ENCODE measurements at places on chromosomes 16 and 17.

- DNase-seq = no peak
Measured at GRCh38 chr17:18205861-18206260, 19.6 kb upstream of the LLGL1 start.

GRCh38 chr17:1203111-1203966, 23.6 kb upstream of the ABR start:
- DNase-seq = no peak

- no peak for DNase-seq
Measured at GRCh38 chr17:35731917-35732805, 722 bp downstream of the RASL10B start.

- no peak for DNase-seq
Measured at GRCh38 chr17:43999024-43999423, 5.4 kb upstream of the NAGS start.

DNA sequence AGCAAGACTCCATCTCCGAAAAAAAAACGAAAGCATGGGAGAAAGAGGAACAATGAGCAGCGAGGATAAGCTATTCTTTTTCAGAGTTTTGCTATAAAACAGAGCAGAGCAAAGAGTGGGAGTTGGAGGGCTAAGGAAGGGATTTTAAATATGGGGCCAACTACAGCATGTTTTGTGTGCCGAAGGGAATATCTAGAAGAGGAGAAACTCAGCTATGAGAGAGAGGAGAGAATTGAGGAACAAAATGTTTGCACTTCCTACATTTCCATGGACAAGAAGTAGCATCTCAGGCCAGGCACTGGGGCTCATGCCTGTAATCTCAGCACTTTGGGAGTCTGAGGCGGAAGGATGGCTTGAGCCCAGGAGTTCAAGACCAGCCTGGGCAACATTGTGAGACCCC, 13.1 kb upstream of the GRB2 start:
- no peak for DNase-seq

- no peak for DNase-seq
Measured at GRCh38 chr16:68246666-68247065, 1.5 kb downstream of the PLA2G15 start.

GRCh38 chr17:6756425-6757031, 682 bp downstream of the XAF1 start:
- no peak for DNase-seq

DNA sequence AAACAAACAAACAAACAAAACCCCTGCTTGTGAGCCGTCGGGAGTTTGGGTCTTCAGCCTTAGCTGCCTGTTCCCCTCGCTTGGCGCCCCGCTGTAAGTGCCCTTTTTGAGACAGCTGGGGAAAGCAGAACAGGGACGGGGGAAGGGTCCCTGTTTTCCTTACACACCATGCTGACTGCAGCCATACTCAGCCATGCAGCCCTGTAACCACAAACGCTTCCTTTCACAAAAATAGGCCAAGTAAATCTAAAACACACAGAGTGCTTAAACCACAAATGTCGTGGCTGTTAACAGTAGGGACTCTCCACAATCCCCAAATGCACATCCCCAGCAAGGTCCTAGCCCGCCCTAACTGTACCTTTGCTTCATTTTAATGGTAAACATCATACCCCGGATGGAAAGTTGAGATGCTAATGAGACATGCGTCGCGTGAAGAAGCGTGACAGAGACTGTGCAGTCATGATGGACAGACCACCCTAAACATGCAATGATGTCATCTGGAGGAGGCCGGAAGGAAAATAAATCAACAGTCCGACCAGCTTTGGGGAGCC, 129.9 kb downstream of the MGAT5B start:
- peak; percentile 15 for DNase-seq

DNA sequence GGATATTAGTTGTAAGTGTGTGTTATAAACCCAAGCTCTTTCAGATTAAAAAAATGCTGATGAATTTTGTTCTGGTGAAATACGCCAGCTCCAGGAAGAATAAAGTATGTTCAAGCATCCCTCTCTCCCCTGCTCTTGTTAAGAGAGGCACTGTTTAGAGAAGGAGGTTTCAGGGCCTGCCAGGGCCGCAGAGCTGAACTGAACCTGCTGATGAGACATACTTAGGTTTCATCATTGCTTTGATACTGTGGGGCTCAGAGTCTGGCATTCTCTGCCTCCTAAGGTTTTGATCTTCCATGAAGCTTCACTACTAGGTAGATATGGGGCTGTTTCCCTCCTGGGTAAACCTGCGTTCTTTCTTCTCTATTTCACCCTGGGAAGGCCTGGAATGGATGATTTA, 175.3 kb upstream of the FAM20A start:
- no peak for DNase-seq

DNA sequence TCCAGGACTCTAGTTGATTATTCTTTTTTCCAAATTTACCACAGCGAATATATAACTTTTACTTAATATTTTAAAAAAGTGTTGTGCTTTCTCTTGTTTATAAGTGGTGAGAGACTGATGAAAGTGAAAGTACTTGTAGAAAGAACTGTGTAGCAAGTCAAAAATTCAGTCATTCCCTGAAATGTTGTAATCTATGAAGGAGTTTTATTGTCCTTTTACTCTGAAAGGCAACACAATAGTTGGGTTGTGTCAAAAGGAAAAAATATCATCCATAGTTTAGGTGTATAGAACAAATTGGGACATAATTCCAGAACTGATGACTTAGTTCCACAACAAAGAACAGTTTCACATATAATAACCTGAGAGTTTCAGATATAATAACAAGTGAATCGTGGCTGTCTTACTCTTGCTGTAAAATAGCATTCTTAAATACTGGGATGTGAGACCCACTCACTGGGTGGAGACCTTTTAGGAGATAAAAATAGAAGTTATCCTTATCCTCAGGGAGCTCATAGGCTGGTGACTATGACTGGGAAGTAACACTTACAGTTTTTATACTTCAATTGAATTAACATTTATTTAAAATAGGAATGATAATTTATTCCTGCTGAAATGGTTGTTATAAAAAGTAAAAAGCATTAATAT, 20.6 kb downstream of the CYB5B start:
- no peak for DNase-seq

DNA sequence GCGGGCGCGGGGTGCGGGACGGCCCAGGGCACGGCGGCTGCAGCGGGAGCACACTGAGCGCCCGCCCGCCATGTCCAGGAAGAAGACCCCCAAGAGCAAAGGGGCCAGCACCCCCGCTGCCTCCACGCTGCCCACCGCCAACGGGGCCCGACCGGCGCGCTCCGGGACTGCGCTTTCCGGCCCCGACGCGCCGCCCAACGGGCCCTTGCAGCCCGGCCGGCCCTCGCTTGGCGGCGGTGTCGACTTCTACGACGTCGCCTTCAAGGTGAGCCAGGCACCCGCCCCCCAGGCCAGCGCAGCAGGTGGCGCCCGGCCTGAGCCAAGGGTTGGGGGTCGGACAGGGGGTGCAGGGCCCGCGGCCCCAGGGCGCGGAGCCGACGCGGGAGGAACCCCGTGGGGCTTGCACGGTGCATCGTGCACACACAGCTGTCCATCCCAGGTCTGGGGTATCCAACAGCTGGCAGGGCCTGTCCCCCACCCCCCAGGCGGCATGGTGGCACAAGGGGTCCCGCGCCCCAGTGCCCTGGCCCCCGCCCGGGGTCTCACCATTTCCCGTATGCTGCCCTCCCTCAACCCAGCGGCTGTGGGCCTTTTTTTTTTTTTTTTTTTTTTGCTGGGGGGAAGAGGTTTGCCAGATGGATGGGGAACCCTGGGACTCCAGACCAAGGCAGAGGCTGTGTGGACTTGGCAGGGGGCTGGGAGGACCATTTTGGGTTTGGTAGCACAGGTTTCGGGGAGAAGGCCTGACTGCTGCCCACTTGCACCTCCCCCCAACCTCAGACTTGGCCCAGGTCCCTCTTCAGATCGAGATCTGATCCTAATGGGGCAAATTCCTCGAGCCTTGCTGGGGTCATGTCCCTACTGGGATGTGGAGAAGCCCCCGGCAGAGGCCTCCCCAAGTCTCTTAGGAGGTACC, 547 bp downstream of the RAB26 start:
- no peak for DNase-seq

GRCh38 chr17:8341456-8341855, 1.8 kb downstream of the ODF4 start:
- DNase-seq = no peak

DNA sequence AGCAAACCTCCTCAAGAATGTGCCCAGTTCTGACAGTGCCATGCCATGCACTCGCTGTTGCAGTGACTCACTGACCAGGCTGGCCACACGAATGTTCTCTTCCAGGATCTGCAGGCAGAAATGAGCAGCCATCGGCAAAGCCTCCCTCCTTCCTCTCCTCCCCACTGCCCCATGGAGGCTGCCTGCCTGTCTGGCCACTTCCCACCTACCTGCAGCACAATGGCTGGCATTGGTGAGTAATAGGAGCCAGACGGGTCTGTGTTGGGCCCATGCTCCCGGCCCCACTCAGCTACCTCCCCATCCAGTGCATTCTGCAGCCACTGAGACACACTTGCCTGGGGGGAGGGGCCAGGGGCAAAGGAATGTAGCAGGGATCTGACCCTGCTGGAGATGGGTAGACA, 2.8 kb upstream of the MATCAP1 start:
- no peak for DNase-seq

DNA sequence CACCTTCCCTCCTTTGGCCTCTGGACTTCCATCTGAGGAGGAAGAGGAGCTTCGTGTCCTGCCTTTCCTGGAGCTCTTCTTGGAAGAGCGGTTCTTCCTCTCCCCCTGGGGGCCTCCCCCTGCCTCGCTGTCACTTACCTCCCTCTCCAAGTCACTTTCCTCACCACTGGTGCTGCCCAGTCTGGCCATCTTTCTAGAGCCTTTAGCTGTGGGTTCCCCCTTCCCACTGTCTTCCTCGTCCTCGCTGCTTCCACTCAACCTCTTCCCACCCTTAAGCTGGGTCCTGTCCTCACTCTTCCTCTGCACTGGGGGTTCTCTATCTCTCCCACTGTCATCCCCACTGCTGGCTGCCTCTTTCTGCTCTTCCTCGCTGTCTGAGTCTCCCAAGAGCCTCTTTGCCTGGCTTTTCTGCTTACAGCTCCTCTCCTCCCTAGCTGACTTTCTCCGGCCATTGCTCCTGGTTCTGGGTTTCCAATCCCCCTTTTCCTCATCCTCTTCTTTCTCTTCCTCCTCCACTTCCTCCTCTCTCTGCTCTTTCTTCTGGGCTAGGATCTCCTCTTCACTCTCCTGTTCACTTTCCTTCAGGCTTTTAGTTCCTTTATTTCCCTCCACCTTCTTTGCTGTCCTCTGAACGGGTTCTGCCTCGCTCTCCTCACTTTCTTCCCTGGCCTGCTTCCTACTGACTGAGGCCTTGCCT, 1.4 kb downstream of the HIRIP3 start:
- no peak for DNase-seq

GRCh38 chr16:61654962-61655361, 381.3 kb downstream of the CDH8 start:
- DNase-seq = no peak

DNA sequence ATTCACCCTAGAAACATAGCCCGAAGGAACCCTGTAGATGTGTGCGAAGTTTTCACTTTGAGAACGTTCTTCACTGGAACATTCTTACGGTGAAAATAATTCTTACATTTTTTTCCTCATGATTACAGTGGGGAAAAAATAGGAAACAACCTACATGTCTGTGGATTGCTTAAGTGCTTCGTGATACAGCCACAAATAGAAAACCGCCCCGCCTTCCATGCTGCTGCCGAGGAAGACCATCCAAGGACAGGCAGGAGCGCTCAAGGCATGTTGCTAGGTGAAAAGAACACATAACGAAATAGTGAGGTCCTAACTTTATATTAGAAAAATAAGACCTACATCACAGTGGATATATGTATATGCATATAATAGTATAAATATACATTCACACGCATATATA, 78.8 kb downstream of the BMERB1 start:
- DNase-seq = no peak

GRCh38 chr17:74016461-74016860, 187.0 kb upstream of the RPL38 start:
- no peak for DNase-seq

GRCh38 chr16:56607109-56607618, 1.2 kb upstream of the MT2A start:
- no peak for DNase-seq

GRCh38 chr17:81489998-81490992, 22.3 kb downstream of the ACTG1 start:
- no peak for DNase-seq

GRCh38 chr17:34173241-34173640, 81.8 kb upstream of the CCL2 start:
- no peak for DNase-seq

- no peak for DNase-seq
Measured at GRCh38 chr16:35792516-35793285, 2333.3 kb downstream of the TP53TG3F start.

DNA sequence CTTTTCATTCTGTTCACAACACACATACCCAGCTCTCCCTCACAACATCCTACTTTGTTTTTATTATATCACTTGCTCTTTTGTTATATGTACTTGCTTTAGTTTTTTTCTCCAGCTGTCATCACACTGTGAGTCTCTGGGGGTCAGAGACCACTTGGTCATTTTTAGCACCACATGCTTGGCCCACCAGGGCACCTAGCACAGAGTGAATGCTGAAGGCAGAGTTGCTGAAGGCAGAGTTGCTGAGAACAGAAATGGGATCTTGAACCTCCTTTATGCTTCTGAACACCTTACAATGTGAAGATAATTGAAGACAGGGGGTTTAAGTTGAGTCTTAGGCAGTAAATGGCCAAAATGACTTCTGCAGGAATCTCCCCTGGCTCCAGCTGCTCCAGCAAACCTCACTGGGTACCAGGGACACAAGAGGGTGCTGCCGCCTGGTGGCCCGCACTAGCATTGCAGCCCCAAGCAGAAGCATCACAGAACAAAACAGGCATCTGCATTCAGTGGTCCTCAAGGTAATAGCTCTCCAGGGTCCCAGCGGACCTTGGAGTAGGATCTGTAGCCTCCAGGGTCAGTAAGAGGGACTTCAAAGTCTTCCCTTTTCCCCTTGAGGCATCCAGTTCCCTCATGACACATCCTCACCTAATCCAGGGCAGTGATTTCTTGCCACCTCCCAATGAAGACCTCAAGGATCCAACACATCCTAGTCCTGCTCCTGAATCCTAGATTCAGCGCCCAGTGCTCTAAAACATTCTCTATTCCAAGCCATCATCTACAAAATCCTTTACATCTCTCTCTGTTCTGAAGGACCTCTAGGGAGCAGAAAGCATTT, 1972.6 kb downstream of the TP53TG3F start:
- no peak for DNase-seq

DNA sequence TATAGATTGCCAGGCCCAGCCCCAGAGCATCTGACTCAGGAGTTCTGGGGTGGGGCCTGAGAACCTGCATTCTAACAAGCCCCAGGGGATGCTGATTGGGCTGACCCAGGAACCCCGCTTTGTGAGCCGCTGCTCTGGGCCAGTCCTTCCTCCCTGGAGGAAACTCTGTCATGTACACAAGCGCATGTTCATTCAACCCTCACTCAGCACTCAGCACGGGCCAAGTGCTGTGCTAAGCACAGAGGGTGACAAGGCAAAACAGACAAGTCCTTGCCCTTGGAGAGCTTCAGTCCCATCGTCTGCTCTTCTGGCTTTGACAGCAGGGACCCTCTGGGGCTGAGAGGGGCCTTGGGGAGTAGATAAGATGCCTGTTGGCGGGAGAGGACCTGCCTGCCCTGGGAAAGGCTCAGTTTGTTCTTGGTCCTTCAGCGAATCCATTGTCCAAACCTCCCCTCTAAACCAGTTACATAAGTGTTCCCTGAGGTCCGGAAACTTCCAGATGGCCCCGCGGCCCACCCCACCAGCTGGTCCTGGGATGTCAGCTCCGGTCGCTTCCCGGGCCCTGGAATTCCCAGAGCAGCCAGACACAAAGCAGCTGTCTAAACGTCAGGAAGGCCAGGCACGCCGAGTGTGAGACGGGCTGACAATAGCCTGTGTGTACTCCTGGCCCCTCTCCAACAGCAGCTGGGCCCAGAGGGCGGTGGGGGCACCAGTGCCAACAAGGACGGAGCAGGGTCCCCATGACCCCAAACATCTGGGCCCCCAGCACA, 88.8 kb downstream of the ZDHHC7 start:
- DNase-seq = no peak

Data from GM18507 (cell line).